Memory B cell (primary cell): ENCODE measurements at places on chromosomes 12 and 14.

- no peaks in the 10 kb centered on the region for H3K27me3 ChIP-seq
- DNase-seq = no peak
- no peak overlapping the region for H3K27ac ChIP-seq
- H3K4me1 ChIP-seq = no peaks in the 10 kb centered on the region
- no peak overlapping the region for H3K4me3 ChIP-seq
Measured at GRCh38 chr14:72986857-72987256, 40.0 kb downstream of the ZFYVE1 start.

GRCh38 chr12:43284486-43285158, 267.4 kb downstream of the ADAMTS20 start:
- H3K4me3 ChIP-seq = no peak overlapping the region
- DNase-seq = no peak
- no peak overlapping the region for H3K27ac ChIP-seq
- H3K4me1 ChIP-seq = no peaks in the 10 kb centered on the region

DNA sequence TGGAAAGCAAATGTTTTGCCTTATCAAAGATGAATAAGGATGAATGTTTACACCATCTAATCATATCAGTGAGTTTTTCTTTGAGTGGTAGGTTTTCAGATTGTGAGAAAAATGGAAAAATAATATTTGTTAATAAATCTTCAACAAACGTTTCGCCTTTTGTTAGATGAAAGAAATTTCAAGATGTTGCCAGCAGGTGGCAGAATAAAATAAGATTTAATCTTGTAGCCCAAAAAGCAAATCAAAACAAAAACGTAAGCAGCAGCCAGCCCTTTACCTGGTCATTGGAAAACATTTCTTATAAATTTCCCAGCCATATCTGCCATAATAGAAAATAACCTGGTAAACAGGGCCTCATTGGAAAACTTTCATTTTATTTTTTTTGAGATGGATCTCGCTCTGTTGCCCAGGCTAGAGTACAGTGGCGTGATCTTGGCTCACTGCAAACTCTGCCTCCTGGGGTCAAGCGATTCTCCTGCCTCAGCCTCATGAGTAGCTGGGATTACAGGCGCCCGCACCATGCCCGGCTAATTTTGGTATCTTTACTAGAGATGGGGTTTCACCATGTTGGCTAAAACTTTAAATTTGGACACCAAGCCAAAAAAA, 15.4 kb upstream of the TMEM120B start:
- H3K36me3 ChIP-seq = no peaks in the 10 kb centered on the region
- peak; percentile 27 for DNase-seq
- H3K4me1 ChIP-seq = no peaks in the 10 kb centered on the region
- H3K27ac ChIP-seq = no peak overlapping the region

GRCh38 chr12:11812586-11813437, 163.3 kb downstream of the ETV6 start:
- no peaks in the 10 kb centered on the region for H3K27me3 ChIP-seq
- peaks cover 2% of the 10 kb centered on the region for H3K36me3 ChIP-seq
- peak overlapping the region; percentile 43 for H3K4me3 ChIP-seq
- peak overlapping the region; percentile 71 for H3K27ac ChIP-seq
- H3K4me1 ChIP-seq = peaks cover 45% of the 10 kb centered on the region

DNA sequence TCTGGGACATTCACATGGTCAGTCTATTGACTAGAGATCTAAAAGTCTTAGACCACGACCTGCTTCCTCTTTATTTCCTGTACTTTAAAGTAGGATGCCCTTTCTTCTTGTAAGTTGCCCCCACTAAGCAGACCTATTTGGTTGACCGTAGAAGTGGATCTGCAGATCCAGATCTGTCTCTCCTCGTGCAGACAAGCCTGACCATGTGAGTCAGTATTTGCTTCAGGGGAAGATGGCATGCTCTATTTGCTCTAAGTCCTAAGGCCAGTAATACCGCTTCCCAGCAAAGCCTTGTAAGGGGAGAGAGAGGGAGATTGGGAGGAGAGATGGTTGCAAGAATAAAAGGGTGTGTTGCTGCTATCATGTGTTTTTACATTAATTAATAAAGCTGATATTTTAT, 46.8 kb downstream of the KCNC2 start:
- no peak overlapping the region for H3K27ac ChIP-seq
- H3K36me3 ChIP-seq = no peaks in the 10 kb centered on the region
- H3K4me3 ChIP-seq = no peak overlapping the region
- no peaks in the 10 kb centered on the region for H3K27me3 ChIP-seq
- H3K4me1 ChIP-seq = no peaks in the 10 kb centered on the region

GRCh38 chr12:104866291-104866690, 91.8 kb downstream of the SLC41A2 start:
- no peak for DNase-seq
- peaks cover 2% of the 10 kb centered on the region for H3K36me3 ChIP-seq
- H3K4me1 ChIP-seq = peaks cover 5% of the 10 kb centered on the region
- H3K27ac ChIP-seq = no peak overlapping the region
- no peak overlapping the region for H3K4me3 ChIP-seq
- H3K27me3 ChIP-seq = no peaks in the 10 kb centered on the region

- DNase-seq = no peak
- H3K27ac ChIP-seq = peak overlapping the region; percentile 66
- H3K36me3 ChIP-seq = no peaks in the 10 kb centered on the region
Measured at GRCh38 chr12:47868552-47869031, 36.2 kb downstream of the VDR start.

DNA sequence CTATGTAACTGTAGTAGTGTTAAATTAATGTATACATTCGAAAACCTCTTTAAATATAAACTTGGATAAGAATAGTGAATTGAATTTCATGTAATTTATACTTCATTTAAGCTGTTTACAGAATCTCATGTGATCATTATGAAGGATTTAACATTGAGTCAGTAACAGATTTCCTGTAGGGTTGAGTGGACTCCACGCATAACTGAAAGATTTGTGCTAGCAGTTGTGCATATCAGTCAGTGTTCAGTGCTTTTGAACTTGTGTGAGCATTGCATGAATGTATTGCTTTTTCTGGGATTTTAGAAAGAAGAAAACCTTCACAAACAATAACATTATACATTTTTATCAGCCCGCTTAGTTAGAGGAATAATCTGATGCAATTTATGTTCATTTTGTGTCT, 1435.3 kb downstream of the LRFN5 start:
- no peak overlapping the region for H3K27ac ChIP-seq
- DNase-seq = no peak
- no peaks in the 10 kb centered on the region for H3K4me1 ChIP-seq
- H3K36me3 ChIP-seq = no peaks in the 10 kb centered on the region
